ENCODE measurements at places on chromosomes 5 and 9.

DNA sequence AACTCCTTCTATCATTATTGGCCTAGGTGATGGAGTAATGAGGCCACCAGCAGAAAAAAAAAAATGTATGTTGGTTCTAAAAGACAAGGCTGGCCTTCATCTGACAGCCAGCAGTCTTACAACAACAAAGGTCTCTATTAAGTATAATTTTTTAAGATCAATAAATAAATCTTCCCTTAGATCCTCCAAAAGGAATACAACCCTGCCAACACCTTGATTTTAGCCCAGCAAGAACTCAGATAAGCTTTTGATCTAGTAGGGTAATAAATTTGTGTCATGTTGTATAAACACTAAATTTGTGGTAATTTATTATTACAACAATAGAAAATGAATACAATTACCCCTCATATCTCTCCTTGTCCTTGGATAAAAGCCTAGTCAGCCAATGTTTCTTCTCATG lies 633.2 kb upstream of the FAM174A start:
- no peak for DNase-seq

- DNase-seq = no peak
Measured at GRCh38 chr5:9474219-9475002, 71.5 kb downstream of the SEMA5A start.

- DNase-seq = no peak
Measured at GRCh38 chr5:62538017-62538942, 40.3 kb upstream of the LRRC70 start.

DNA sequence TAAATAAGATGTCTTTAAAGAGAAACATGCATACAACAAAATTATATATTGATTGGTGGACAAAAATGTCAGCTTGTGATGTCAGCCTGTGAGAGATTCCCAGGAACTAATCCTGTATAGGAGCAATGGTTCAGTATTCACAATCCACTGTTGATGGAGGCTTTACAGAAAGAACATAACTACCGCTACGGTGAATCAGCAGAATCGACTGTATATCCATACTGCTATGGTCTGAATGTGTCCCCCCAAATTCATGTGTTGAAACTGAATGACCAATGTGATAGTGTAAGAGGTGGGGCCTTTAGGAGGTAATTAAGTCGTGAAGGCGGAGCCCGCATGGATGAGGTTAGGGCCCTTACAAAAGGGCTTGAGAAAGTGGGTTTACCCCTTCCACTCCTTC lies 40.4 kb upstream of the TBC1D2 start:
- no peak for DNase-seq

DNA sequence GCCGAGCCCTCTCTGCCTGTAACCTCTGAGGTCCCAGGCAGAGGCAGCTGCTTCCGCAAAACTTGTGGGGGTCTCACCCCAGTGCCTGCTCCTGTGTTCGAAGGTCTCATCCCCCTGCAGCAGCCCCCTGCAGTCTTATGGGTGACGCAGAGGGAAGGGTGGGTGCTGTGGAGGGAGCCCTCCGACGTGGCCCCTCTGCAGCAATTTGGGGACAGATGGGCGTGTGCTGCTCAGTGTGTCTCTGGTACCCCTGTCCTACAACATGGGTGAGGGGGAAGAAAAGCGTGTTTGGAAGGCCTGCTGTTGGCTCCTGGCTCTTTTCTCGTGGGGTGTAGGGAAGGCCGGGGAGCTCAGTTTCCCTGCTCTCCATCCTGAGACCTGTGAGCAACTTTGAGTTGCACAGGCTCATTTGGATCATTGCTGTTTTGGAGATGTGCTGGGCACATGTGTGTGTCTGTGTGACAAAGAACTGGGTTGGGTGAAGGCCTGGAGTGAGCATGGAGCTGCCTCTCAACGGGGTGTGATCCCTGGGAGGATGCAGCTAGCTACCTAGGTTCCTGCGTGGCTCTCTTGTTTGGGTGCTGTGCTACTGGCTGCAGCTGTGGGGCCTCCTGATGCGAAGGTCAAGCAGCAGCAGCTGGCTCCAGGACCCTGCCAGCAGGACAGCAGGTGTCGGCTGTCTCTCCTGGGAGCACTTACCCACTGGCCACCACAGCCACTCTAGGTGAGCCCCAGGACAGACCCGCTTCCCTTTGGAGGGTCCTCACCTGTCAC lies 179.6 kb upstream of the PITX1 start:
- peak; percentile 29 for DNase-seq

Data from mesothelial cell of epicardium (in vitro differentiated cells).